ENCODE measurements at places on chromosomes 11 and 22.

DNA sequence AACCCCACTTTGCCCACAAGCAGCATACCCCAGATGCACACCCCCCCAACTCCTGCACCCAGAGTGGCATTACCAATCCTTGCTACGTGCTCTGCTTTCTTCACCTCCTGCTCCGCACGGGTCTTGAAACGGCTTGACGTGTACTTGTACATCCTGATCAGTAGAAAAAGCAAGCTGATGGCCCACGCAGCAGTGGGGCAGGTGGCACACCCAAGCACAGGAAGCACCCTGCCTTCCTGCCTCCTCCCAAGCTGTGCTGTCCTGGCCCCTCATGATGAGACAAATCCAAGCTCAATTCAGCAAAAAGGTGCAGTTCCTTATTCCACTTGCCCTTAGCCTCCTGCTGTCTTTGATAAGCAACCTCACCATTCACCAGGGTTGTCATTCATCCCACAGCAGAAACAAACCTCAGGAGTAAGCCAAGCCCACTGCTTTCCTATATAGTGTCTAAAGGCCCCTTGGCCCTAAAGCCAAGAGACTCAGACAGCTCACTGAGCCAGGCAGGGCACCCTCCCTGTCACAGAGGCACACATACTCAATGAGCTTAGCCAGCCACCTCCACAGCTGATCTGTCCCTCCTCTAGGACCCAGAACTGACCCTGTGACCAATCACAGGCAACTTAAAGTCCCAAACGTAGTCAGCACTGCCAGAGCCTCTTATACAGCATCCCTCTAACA, 27.8 kb downstream of the MORC2 start:
- DNase-seq = no peak

GRCh38 chr11:61712314-61712713, 32.1 kb downstream of the DAGLA start:
- no peak for DNase-seq

- DNase-seq = no peak
These were observed 71.9 kb upstream of the PPARA start for GRCh38 chr22:46078241-46079092.

GRCh38 chr11:85721191-85721590, 35.2 kb upstream of the CCDC89 start:
- no peak for DNase-seq
